Activated naive CD4-positive, alpha-beta T cell treated with anti-CD3 and anti-CD28 coated beads for 36 hours (primary cell): ENCODE measurements at places on chromosomes 4 and X. TPM values are rescaled to one million over a fixed set of nuclear protein-coding genes. Genes with fewer than 3 reads are reported as not detected.

The RHOXF2 gene
- total RNA-seq = not detected

The ATOH1 gene
- not detected for total RNA-seq

The AMBN gene
- not detected for total RNA-seq

The CLIC2 gene
- 0.27 TPM for total RNA-seq

The ADAD1 gene
- total RNA-seq = not detected

The PRDM5 gene
- total RNA-seq = 0.20 TPM

The GPM6B gene
- total RNA-seq = not detected

The PAGE4 gene
- total RNA-seq = not detected

The STATH gene
- not detected for total RNA-seq

The TMEM31 gene
- not detected for total RNA-seq

GRCh38 chr4:145132511-145133098, 34.5 kb downstream of the ABCE1 start:
- peak; percentile 14 for DNase-seq

- no peak for DNase-seq
These were observed 26.5 kb upstream of the NEIL3 start for GRCh38 chr4:177283167-177283566.

DNA sequence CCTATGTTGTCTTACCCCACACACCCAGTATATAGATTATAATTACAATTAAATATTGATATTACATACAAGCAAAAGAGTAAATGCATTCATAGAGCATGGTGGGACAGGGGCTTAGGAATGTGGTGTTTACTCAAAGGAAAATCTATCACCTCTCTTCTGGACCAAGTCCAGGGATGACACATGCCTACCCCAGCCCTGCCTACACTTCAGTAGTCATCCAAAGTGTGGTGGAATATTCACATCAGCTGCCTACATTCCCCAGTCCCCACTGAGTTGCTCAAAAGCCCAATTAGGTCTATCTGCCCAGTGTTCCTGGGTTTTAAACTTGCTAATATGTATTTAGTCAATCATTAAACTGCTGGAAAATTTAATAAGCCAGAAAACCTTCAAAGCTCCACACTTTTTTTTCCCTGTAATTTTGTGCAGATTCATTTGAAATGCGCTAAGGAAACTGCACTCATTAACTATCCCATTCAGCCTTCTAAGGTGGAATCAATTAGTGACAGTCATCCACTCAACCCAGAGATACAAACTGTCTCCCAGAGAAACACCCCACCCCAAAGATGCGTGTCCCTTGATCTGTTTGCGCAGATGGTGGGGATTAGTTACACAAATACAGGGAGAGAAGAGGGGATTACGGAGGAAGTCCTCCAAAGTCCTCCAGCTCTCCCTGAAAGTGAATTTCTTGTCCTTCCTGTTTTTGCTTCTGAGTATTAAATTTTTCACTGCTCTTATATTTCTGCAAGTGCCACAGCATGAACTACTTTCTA, 91.7 kb upstream of the KDR start:
- no peak for DNase-seq

- no peak for DNase-seq
These were observed 3.4 kb downstream of the RNF212 start for GRCh38 chr4:1109898-1110506.

GRCh38 chrX:69182818-69183380, 17.6 kb upstream of the PJA1 start:
- no peak for DNase-seq

DNA sequence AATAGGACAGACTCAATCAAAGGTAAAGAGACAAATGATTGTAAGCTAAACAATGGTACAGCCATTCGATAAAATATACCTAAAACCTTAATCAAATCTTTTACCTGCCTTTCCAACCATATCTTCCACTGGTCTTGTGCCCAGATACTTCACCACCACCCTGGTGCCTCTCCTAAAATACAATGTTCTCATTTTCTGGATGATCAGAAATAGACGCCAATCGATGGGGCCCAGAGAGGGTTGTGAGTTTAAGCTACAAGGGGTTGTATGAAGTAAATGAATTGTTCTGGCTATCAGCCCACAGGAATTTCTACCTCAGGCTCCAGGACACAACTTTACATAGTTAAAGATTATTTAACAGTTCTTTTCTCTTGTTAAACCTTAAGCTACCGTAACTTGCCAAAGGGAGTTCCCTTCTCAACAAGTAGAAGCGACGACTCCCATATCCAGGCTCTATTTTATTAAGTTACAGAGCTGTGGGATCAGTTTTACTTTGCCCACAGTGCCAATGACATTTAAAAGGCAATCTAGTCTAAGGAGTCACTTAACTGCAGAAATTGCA, 99.1 kb downstream of the CHRNA9 start:
- no peak for DNase-seq

DNA sequence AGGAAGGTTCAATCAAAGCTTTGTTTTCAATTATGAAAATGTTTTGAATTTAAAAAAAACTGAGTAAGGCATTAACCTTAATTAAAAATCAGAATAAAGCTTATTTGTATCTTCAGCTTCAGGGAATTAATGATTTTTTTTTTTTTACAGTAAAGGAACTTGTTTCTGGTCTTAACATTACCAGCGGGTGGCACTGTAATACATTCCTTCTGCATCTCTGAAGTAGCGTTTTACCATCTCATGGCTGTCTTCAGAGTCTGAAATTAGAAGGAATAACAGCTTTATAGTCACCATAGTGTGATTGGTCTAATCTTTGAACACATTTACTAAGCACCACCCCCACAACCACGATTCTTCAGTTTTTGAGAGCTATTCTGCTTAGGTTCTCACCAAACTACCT, 102.6 kb downstream of the IL1RAPL2 start:
- DNase-seq = no peak

DNA sequence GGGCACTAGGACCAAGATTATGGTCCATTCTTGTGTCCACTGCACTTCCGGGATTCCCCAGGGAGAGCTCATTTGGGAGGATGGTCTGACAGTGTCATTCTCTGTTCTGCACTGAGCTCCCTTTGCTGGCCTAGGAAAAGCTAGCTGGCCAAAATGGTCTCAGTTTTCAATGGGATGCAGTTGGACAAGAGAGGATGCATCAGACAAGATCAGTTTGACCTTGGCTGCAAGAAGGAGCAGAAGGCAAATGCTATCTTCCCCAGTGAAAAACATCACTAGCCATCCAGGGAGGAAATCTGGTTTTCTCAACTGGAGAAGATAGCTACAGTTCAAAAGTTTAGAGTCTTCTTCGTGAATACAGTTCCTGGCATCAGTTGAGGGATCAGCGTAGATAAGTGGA, 221.1 kb downstream of the PTTG2 start:
- no peak for DNase-seq

DNA sequence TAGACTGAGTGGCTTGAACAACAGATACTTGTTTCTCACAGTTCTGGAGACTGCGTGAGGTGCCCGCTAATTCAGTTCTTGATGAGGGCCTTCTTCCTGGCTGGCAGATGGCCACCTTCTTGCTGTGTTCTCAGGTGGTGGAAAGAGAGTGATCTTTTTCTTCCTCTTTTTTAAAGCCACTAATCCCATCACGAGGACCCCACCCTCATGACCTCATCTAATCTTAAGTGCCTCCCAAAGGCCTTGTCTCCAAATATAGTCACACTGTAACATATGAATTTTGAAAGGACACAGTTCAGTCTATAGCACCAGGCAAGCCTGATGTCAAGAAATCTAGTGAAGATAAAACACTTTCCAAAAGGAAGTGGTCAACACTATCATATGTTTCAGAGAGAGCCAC, 12.4 kb downstream of the VAMP7 start:
- no peak for DNase-seq

DNA sequence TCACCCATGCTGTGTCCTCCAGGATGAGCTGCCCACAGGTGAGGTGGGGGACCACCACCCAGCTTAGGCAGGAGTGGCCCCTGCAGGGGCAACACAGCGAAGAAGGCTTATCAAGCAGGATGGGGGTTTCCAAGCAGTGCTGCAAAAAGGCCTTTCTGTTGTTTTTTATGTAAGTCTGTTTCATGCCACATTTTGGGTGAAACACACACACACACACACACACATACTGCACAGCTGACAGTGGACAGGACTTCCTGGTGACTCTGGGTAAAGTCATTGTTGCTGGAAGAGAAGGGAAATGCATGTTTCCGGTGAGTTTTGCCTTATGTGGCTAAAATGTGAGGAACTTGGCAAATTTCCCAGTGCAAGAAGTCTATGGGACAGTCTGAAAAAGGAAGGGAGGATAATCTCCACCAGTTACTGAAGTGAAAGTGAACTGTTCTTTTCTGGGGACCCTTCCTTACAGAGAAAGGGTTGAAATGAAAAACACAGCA, 119.2 kb downstream of the IRF2 start:
- DNase-seq = peak; percentile 58

DNA sequence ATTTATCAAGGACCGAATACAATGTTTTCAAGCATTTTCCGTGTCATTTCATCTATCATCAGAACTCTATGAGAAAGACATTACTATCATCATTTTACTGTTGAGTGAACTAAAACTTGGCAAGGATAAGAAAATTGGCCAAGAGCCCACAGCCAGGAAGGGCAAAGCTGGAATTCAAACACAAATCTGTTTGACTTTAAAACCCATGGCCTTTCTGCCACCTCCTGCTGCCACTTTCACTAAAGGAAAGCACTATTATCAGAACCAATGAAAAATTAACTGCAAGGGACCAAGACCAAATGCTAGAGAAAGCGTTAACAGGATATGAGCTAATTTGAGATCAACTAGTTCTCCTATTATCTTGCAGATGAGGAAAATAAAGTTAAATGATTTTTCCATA, 2759.2 kb downstream of the ARAP2 start:
- DNase-seq = no peak

DNA sequence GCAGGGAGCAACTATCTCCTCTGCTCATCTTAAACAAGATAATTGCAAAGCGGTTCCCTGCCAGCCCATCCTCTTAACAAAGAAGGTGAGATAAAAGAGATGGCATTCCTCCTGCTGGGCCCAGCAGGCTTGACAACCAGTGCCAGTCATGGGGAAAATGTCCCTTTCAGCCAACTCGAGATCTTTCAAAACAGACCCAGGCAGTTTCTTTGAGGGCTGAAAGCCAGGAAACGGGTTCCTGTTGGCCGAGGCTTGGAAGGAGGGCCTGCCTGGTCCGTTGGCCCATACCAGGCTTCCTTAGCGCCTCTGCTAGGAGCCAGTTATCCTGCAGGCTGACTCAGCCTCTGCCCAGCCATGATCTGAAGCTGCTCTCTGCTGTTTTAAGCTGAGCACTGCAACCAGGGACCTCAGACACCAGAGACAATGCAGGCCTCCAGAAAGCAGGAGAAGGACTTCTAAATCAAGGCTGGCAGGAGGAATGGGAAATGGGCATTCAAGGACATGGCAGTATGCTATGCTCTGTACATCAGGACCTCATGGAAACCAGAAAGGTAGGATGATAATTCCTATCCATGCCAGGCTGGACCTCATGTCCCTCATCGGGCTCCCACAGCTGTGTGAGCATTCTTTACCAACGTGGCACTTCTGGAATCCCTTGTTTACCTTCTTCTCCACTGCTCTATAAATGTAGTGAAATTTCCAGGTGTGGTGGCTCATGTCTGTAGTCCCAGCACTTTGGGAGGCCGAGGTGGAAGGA, 42.4 kb upstream of the SLC2A9 start:
- no peak for DNase-seq

DNA sequence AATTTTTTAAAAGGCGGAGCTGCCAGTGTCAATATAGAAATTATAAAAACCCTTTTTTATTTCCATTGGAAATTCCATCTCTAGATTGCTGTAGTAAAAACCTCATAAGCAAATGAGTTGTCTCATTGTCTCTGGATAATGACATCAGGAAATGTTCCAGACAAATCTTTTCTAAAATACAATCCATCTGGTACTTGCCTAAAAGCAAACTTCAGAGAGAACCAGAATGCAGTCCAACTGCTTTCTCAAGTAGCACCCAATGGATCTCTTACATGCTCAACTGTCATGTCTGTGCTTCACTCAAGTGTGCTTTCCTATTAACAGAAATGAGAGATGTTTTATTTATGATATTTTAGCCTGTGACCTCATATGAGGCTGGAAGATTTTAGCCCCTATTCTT, 399.6 kb upstream of the NDST3 start:
- no peak for DNase-seq

GRCh38 chr4:1490654-1491327, 84.5 kb upstream of the NKX1-1 start:
- DNase-seq = no peak

- DNase-seq = no peak
These were observed 63.4 kb downstream of the DCUN1D4 start for GRCh38 chr4:51906167-51906958.

DNA sequence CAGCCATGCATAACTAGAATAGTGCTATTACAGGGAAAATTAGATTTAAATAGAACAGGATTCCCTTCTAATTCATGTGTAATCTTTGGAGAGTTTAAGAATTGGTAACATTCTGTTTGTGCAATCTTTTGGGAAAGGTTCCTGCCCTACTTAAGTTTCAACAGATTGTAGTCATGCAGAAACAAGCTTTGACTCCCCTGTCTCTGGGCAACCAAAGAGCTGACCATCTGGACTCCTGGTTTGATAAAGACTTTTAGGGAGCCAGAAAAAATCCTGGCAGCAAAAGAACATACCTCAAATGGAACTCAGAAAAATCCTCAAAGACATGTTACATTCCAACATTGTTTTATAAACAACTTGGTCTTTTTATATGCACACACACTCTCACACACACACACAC, 191.1 kb upstream of the NEIL3 start:
- DNase-seq = no peak

- no peak for DNase-seq
These were observed 45.6 kb downstream of the RFC1 start for GRCh38 chr4:39320381-39321115.

DNA sequence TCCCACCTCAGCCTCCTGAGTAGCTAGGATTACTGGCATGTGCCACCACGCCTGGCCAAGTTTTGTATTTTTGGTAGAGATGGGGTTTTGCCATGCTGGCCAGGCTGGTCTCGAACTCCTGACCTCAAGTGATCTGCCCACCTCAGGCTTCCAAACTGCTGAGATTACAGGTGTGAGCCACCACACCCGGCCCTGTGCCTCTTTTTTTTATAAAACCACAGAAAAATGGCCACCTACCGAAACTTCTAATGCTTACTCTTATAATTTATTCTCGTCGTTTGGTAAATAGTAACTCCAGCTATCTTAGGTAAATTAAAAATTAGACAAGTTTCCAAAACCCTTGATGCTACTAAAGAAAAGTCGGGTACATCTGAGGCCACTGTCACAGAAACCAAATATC, 54.4 kb downstream of the IRF2 start:
- DNase-seq = no peak

DNA sequence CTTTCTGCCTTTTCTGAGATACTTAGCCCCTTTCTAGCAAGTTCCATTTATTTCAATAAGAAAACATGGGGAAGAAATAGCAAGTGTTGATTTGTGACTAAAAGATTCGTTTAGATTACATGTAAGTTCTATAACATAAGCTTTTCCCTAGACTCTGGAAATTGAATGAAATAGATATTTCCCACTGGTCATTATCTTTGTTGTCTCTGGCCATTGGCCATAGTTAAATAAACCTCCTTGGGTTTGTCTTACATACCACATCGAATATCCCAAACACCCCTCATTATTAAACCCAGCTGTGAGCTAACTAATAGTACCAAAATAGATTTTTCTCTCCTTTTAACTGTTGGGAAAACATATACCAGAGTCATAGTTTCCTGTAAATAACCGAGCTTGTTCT, 534.8 kb downstream of the IQCM start:
- no peak for DNase-seq

GRCh38 chrX:153382563-153383482, 18.3 kb downstream of the PNMA6E start:
- DNase-seq = no peak
